Left lung (tissue), 14 donors: ENCODE measurements at places on chromosomes 4 and X. TPM values are rescaled to one million over a fixed set of nuclear protein-coding genes. Genes with fewer than 3 reads are reported as not detected.

- no peak for DNase-seq
Measured at GRCh38 chr4:113962719-113963265, 16.7 kb downstream of the ARSJ start.

GRCh38 chr4:76012388-76012801 is 5.1 kb upstream of the CXCL9 start:
- no peak for DNase-seq

- no peak for DNase-seq
Measured at GRCh38 chr4:184771416-184771815, 37.5 kb upstream of the CENPU start.

DNA sequence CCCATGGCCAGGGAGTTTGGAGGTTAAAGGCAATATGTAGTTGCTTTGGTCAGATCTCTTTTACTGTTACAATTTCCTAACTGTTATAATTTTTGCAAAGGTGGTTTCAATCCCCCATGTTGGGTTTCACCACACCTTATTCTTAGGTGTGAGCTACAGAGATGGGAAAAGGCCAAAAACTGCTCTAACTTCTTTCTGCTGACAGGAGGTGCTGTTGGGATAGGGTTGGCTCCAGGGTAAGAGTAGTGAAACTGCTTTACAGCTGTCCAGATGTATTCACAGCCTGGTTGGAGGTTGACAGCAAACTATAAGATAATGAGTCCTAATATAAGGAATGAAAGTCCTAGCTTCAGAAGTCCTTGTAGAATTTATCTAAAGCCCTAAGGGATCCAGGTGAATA is 181.3 kb upstream of the TEX13D start:
- no peak for DNase-seq

DNA sequence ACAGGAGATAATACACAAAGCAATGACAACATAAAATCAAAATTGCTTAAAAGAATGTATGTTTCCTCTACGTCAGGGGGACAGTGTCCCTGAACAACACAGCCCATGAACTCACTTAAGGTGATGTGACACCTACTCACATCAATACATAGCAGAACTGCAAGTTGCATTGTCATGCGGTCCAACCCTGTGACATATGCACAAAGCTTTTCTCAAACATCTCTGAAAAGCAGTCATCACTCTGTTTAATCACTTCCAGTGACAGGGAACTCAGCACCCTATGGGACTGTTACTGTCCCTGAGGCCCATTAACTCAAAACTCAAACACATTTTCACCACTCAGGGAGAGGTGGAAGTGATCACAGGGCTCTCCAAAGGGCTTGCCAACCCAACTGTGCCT is 2.4 kb downstream of the STX18 start:
- no peak for DNase-seq

DNA sequence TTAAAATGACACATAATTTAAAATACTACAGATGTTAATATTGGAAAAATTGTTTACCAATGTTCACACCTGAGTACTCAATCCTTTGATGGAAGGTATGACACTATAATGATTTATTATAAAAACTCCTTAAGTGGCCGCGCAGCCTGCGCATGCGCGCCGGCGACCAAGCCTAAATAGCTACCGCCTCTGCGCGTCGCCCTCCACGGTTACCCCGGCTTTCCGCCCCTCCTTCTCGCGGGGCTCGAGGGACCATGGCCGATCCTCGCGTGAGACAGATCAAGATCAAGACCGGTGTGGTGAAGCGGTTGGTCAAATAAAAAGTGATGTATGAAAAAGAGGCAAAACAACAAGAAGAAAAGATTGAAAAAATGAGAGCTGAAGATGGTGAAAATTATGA is 170.2 kb downstream of the DMD start:
- DNase-seq: no peak

DNA sequence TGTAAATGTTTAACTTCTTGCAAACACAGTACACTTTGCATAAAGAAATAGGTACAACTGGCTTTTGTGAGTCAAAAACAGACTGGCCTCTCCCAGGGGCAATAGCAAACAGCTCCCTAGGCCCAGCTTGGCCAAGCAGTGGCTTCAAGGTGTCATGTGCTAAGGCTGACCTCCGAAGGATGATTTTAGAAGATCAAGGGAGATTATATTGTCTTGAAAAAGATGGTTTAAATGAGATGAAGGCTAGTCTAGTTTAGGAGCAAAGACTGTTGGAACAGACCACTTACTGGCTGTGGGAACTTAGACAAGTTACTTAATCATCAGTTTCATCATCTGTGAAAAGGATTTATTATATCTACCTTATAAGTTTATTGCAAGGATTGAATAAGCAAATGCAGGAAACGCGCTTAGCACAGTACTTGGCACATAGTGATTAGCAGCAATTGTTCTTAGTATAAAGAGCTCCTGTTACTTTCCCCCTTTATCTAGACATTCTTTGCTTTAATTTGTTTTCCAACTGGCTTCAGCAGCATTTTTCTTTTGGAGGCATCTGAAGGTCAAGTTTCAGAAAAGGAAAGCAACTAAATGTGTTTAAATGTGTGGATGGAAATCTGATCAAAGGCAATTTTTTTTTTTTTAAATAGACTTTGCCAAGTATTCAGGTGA is 17.2 kb downstream of the ANXA3 start:
- no peak for DNase-seq

- DNase-seq: no peak
Measured at GRCh38 chr4:29213020-29213419, 1507.1 kb upstream of the PCDH7 start.

DNA sequence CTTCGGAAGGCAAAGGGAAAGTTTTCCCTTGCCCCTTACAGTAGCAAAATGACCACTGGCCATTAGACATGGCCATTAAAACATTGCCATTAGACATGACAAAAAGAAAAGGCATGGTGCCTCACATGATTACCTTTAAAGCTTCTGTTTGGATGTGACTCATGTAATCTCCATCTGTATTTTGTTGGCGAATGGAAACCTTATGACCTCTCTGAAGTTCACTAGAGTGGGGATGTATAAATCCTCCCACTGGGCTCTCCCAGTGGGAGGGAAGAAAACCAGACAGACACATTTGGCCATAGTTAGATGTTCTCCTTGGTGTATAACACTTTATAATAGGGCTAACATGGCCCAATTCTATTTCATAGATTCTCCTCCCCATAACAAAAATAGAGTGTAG is 152.6 kb downstream of the MAGEB17 start:
- DNase-seq: no peak

DNA sequence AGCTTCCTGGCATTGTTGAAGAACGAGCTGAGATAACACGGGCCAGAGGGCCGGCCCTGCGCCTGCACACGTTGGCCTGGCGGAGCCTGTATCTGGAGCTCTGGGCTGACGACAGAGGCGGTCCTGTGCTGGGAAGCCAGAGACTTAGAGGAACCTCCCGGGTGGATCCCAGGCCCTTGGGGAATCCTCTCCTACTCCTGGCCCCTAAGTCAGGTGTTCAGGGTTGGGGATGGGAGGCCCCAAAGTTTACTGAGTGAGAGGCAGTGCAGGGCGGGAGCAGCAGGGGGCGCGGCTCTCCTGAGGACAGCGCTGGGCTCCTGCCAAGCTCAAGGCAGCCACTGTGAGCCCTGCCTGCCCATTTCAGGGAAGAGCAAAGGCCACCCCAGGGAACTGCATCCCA is 2.5 kb upstream of the HTRA3 start:
- peak; percentile 23 for DNase-seq

- no peak for DNase-seq
Measured at GRCh38 chr4:122710434-122711308, 21.8 kb upstream of the BBS12 start.

DNA sequence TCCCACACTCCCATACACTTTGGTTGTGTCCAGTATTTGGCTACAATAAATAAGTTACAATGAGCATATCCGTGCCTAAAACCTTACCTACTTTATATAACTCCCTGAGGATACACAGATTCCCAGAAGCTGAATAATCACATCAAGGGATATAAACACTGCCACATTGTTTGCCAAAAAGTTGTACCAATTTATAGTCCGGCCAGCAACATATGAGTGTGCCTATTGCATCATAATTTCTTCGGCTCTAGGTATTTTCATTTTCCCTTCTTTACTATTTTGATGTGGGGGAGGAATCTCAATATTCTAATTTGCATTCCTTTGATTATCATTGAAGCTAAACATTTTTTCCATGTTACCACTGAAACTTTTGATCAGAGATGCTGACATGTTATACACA is 146.4 kb downstream of the PCDH19 start:
- no peak for DNase-seq

DNA sequence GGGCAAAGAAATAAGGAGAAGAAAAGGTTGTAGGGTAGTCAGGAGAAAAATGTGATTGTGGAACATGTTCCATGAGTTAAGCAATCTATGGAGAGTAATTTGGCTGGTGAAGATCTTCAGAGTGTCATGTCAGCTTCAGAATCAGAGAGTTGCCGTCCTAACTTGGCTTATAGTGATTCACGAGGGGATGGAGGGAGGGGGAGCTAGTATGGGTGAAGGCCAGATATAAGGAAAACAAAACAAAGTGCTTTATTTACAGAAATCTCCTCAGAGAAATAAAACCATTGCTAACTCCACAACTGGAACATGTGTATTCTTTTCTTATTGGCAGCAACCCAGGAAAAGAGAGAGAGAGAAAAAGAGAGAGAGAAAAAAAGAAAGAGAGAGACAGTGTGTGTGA is 256.5 kb upstream of the NRK start:
- no peak for DNase-seq

DNA sequence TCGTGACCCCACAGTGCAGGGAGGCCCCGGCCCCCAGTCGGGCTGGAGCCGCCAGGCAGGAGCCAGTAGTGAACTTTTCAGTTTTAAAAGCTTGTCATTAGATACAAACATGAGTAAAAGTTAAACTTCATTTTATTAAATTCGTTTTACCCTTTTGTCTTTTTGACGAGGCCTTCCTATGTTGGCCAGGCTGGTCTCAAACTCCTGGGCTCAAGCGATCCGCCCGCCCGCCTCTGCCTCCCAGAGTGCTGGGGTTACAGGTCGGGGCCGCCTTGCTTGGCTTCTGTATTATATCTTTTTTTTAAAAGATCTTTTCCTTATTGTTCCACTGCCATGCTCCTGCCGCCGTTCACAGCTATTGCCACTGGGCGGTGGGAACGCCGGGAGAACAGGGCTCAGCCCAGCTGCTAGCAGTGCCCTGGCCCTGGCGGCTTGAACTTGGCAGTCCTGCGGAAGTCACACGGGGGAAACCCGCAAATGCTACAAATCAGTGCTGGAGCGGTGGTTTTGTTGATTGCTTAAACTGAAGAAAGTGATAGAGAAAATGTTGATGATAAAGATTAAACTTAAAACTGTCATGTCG is 968 bp upstream of the NELFA start:
- DNase-seq: peak; percentile 70

GRCh38 chr4:142064181-142064580 is 427.8 kb downstream of the IL15 start:
- no peak for DNase-seq

DNA sequence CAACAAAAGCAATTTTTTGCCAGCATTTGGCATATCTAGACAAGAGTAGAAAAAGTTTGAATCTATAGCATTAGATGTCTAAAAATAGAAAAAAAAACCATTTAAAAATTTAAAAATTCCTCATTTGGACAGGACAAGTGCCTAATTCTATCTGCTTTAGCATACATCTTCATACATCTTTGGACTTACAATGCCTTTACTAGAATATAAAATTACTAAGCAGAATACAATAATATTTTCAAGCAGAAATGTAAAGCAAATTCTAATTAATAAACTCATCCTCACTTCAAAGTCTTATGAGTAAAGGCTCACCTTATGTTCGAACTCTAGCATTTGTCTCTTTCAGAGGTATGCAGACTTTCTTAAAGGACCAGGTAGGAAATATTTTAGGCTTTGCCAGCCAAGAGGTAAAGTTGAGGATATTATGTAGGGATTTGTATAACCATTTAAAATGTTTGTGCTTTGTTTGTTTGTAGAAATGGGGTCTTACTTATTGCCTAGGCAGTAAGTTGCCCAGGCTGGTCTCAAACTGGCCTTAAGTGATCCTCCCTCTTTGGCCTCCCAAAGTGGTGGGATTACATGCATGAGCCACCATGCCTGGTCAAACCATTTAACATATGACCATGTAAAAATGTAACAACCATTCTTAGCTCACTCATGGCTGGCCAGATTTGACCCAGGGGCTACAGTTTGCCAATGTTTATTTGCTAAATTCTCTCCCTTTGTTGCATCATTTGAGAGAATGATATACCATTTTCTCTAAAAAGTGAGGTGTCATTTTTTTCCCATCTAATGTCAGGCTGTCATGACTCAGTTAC is 29.1 kb downstream of the UGDH start:
- no peak for DNase-seq

The RASGEF1B gene
- polyA plus RNA-seq: 12.2 TPM

The ZNF674 gene
- 8.2 TPM for polyA plus RNA-seq

The PAGE2B gene
- polyA plus RNA-seq: not detected

The PACRGL gene
- polyA plus RNA-seq: 39.9 TPM

The SUPT20HL2 gene
- polyA plus RNA-seq: not detected

The NCBP2L gene
- 0.20 TPM for polyA plus RNA-seq

The NOCT gene
- 3.6 TPM for polyA plus RNA-seq

The TLR2 gene
- 29.6 TPM for polyA plus RNA-seq

The TMPRSS11B gene
- not detected for polyA plus RNA-seq

The IGSF1 gene
- polyA plus RNA-seq: 13.2 TPM

The ANKRD37 gene
- 11.3 TPM for polyA plus RNA-seq

The PPEF2 gene
- 0.08 TPM for polyA plus RNA-seq

The TMEM154 gene
- polyA plus RNA-seq: 2.5 TPM

The NEXMIF gene
- polyA plus RNA-seq: 0.22 TPM

The SSR4 gene
- 153 TPM for polyA plus RNA-seq

The CWH43 gene
- not detected for polyA plus RNA-seq

The PRSS12 gene
- 46.2 TPM for polyA plus RNA-seq

The DSPP gene
- polyA plus RNA-seq: 0.03 TPM

The TDO2 gene
- polyA plus RNA-seq: 30.7 TPM

The GAGE2A gene
- not detected for polyA plus RNA-seq
